ENCODE measurements at places on chromosomes 6 and 20.

DNA sequence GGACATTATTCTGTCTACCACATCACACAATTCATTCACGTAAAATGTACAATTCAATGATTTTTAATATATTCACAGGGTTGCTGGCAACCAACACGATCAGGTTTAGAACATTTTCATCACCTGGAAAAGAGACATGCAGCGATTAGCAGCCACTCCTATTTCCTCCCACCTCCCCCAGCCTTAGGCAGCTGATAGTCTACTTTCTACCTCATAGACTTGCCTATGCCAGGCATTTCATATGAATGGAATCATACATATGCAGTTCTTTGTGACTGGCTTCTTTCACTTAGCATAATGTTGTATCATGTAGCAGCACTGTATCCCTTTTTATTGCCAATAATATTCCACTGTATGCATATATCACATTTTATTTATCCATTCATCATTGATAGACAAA is 31.5 kb upstream of the CTNNBL1 start:
- no peak for DNase-seq

- DNase-seq: no peak
These were observed 56.4 kb downstream of the CCN2 start for GRCh38 chr6:131894493-131895424.

- no peak for DNase-seq
These were observed 198.9 kb downstream of the CLIC5 start for GRCh38 chr6:45816674-45817297.

- DNase-seq: peak; percentile 43
These were observed 117.3 kb downstream of the TMEM170B start for GRCh38 chr6:11654876-11655275.

GRCh38 chr6:74705451-74705850 is 500.4 kb downstream of the COL12A1 start:
- DNase-seq: no peak

DNA sequence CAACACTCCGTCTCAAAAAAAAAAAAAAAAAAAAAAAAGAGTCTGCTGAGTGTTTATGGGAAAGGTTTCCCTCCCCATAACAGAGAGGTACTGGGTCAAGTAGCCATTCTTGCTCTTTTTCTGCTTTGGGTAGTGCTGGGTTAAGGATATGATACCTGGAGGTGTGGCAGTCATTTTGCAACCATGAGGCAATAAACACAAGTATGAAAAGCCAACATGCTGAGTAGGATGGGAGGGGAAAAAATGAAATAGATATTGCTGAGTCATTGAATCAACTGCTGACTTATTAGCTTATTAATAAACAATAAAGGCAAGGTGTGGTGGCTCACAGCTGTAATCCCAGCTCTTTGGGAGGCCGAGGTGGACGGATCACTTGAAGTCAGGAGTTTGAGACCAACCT is 2.3 kb upstream of the TOMM34 start:
- DNase-seq: no peak

Measured in fibroblast of pulmonary artery (primary cell).